ENCODE measurements at places on chromosomes 16 and 17. TPM values are rescaled to one million over a fixed set of nuclear protein-coding genes. Genes with fewer than 3 reads are reported as not detected.

CD300C gene
- total RNA-seq: not detected

- DNase-seq: no peak
These were observed 1.1 kb downstream of the CHTF8 start for GRCh38 chr16:69131167-69131838.

MYH3 gene
- 0.17 TPM for total RNA-seq

USP10 gene
- total RNA-seq: 111 TPM

DNA sequence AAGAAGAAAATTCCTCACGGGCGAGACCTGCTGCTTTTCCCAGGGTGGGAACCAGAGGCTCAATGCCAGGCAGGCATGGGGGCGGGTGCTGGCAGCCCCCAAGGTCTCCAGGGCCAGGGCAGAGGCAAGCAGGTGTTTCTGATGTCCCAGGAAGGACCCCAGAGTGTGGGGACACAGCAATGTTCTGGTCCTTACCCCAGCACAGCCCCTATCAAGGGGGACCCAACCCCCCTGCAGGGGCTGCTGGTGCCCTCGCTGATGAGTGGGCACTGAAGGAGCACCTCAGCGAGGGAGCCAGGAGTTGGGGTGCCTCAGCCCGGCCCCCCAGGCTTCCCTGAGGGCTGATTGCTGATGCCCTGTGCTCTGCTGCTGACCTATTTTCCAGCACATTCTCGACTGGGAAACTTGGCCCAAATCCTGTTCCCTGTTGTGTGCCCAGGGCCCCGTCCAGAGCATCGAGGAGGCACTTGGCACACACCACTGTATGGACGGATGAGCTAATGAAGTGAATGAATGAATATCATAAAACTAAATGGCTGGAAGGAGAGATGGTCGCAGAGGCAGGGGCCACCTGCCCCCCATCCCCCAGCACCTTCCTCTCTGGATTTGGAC lies 2.8 kb downstream of the DBNDD1 start:
- no peak for DNase-seq

DNA sequence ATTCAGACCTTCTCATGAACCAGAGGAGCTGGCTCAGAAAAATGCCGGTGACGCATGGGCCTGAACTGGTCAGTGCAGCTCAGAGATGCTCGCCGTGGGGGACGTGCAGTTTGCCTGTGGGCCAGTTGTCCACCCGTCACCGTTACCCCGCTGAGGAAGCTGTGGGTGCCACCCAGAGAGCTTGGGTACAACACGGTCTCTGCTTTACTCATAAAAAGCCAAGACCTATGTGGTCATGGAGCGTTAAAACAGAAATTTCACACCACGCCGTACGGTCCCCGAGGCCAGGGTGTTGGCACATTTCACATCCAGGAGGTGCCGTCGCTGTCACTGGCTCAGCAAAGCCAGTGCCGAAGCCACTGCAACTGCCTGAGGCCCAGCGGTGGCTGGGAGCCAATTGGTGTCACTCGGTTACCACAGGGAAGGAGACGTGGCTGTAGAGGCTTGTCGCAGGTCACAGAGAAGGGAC lies 120.9 kb downstream of the METRNL start:
- DNase-seq: no peak

- no peak for DNase-seq
These were observed 333.8 kb downstream of the HAPSTR1 start for GRCh38 chr16:9425236-9425635.

- no peak for DNase-seq
These were observed 108.6 kb downstream of the IRX3 start for GRCh38 chr16:54177862-54178477.
